Glomerular endothelial cell (primary cell): ENCODE measurements at places on chromosomes 4 and X. TPM values are rescaled to one million over a fixed set of nuclear protein-coding genes. Genes with fewer than 3 reads are reported as not detected.

The DOK7 gene
- total RNA-seq = not detected in 2 replicates

The CT45A1 gene
- not detected in 2 replicates for total RNA-seq

The OPHN1 gene
- 2.9 and 6.1 TPM in 2 replicates for total RNA-seq

The CDKL5 gene
- total RNA-seq = 3.9 and 5.4 TPM in 2 replicates

The PNCK gene
- total RNA-seq = not detected in 2 replicates

The NLGN4X gene
- 2.2 and 2.9 TPM in 2 replicates for total RNA-seq

The MAP3K15 gene
- not detected in 2 replicates for total RNA-seq

The UFSP2 gene
- total RNA-seq = 17.2 and 31.0 TPM in 2 replicates

The FGG gene
- not detected in 2 replicates for total RNA-seq

The FAM9C gene
- not detected in 2 replicates for total RNA-seq

GRCh38 chr4:92254767-92255442, 48.9 kb upstream of the GRID2 start:
- DNase-seq = no peak

DNA sequence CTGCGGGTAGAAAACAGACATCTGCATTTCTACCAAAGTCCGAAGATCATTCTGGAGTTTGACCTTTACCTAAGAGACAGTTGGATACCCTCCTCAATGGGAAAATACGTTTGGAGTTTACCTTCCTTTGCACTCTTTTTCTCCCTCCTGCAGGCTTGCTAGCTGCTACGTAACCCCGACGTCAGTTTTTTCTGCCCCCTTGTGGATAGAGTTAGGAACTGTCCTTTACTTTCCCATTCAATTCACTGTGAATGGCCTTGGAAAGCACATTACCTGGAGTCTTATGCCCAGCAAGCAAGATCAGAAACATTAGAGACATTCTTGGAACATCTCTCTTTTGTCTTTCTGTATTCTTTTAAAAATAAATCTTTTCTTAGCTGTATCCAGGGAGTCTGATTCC, 250.7 kb downstream of the NAP1L3 start:
- no peak for DNase-seq

- DNase-seq = no peak
Observed at GRCh38 chrX:153769158-153769864, 5.3 kb downstream of the PLXNB3 start.

DNA sequence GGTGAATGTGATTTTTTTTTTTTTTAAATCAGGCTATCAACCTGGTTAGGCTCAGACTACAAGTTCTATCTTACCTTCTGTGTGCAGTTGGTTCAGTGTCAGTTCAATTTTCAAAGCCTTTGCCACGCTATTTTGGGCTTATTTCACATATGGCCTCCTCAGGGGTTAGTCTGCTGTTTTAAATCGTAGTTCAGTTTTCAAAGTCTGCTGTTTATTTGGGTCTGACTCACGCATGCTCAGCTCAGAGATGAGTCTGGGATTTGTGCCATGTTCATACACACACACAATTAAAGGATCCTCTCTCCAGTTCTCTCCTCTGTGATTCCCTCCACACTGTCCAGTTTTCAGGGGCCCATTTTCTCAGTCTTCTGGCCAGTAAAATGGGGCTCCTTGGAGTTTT, 32.3 kb upstream of the ZFX start:
- DNase-seq = no peak

GRCh38 chr4:147943159-147943638, 211.3 kb downstream of the ARHGAP10 start:
- DNase-seq = no peak

DNA sequence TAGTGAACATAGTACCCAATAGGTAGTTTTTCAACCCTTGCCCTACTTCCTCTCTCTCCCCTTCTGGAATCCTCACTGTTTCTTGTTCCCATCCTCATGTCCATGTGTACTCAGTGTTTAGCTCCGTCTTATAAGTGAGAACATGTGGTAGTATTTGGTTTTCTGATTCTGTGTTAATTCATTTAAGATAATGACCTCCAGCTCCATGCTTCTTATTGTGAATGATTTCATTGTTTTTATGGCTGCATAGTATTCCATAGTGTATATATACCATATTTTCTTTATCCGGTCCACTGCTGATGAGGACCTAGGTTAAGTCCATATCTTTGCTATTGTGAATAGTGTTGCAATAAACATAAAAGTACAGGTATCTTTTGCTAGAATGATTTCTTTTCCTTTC, 31.0 kb downstream of the IRF2 start:
- no peak for DNase-seq

DNA sequence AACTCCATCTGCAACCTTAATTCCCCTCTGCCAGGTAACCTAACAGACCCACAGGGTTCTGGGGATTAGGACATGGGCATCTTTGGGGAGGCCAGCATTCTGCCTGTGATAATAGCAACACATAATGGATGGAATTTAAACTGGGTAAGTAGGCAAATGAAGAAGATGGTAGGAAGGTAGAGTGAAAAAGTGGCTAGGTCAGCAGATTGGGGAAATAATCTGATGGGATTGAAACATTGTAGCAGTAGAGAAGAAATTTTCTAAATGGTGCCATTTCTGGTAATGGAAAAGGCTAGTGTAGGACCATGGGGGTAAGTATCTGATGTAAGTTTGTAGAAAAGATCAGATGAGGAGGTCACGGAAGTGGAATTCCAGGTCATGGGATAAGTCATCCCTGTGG, 3.0 kb upstream of the CT47C1 start:
- no peak for DNase-seq

GRCh38 chr4:162909952-162910351, 256.7 kb downstream of the NAF1 start:
- no peak for DNase-seq

DNA sequence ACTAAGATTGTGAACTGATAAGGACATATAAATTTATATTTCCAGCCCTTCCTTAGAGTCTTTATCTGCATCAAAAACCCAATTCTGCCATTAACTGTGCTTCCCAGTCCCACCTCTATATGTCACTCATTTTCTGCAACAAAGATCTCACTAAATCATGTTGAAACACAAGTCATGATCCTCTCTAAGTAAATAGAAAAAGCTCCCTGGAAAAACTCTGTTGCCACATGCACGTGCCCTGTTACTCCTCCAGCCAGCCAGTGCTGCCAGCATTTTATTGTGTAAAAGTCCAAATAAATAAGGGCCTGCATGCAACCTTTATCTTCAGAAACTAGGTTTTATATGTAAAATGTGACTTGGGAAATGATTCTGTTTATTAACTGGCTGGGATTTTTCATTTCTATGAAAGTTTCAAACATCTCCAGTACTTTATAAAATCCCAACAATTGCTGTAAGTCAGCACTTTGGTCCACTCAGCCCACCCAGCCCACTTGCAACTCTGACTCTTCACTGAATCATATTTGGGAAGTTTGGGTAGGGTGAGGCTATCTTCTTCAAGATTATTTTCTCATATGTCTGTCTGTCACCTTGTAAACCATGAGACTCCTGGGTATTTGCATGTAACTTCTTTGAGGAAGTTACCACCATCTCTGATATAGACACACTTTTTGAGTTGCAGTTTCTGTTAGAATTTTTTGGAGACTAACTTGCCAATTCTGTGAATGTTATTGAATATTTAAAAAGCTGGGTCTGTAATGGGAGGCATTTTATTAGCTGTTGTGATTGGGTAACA, 40.0 kb upstream of the SMARCA5 start:
- DNase-seq = no peak

DNA sequence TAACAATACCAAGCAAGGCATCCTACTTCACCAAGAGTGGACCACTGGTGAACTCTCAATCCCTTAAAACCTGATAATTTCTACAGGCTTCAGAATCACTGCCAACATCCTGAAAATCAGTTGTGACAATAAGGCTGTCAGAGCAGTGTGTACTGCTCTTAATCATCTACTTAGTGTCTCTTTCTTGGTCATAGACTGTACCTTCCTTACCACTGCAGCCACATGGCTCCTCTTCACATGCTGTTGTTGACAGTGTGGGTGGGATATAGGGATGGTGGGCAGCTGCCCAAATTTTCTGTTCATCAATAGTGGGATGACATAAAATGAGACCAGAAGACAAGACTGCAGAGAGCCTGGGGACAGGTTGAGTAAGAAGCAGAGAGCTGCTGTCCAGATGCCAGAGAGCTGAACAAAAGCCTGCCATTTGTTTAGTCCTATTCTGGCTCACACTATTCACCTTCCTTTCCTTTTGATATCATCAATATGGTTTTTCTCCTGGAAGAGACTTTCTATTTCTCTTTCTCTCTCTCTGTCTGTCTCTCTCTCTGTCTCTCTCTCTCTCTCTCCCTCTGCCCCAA, 178.9 kb downstream of the MGST2 start:
- no peak for DNase-seq

- no peak for DNase-seq
Observed at GRCh38 chr4:176034499-176034898, 31.1 kb upstream of the WDR17 start.

- no peak for DNase-seq
Observed at GRCh38 chr4:57404483-57404882, 294.3 kb upstream of the IGFBP7 start.

GRCh38 chr4:162056990-162057389, 106.8 kb downstream of the FSTL5 start:
- no peak for DNase-seq

GRCh38 chrX:18174971-18175370, 45.7 kb downstream of the BEND2 start:
- no peak for DNase-seq

DNA sequence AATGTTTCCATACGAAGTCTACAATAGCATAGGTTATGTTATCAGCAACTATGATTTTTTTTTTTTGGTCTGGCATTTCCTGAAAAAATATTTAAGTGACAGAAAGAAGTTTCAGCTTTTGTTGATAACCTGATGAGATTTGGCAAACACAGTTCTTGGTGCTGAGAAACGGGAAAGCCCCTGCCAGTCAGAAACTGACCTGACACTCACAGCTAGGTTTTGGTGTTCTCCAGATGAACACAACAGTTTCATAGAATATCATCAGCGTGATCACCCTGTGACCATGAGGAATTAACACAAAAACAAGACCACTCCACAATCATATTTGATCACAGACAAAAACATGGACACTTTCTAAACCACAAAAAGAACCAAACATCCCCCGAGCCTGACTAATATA, 152.5 kb upstream of the DCAF8L1 start:
- DNase-seq = no peak

GRCh38 chr4:54359919-54360650, 131.0 kb downstream of the PDGFRA start:
- no peak for DNase-seq

GRCh38 chr4:147741190-147741788, 9.4 kb downstream of the ARHGAP10 start:
- DNase-seq = no peak

- no peak for DNase-seq
Observed at GRCh38 chr4:108029731-108030130, 40.0 kb downstream of the HADH start.

DNA sequence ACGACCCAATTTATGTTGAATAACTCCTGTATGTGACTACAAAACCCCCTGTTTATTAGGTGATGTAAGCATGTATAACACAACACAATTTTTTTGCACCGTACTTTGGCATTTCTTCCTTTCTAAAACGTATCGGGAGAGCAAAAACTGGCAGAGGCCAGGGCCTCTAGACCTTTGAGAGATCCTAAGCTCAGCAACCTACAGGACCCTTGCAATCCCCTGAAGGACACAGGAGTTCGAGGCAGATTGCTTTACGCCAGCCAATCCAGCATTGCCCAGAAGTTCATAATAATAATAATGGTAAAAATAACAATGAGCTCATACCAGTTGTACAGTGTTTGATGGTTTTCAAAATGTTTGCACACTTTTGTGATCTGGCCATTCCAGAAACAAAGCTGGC, 7.7 kb downstream of the NKX3-2 start:
- DNase-seq = no peak
